ENCODE measurements at places on chromosomes 4 and X. TPM values are rescaled to one million over a fixed set of nuclear protein-coding genes. Genes with fewer than 3 reads are reported as not detected.

Gene HAUS3
- 5.7 TPM for total RNA-seq

Gene GPR50
- total RNA-seq = not detected

DNA sequence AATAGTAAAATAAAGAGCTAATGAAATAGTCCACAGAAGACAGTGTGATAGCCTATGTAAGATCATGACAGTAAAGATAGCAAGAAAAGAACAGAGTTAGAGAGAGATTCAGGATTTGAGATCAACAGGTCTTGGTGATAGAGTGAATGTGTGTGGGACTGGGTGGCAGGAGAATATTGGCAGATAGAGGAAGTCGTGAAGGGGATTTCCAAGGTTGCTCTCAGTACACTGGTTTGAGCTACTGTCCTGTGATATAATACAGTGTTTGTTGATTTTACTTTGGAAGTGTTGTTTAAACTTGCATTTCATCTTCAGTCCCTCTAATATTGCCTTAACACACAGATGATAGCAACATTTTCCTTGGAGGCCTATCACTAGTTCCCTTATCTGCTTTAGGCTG, 44.1 kb downstream of the DTHD1 start:
- no peak for DNase-seq

Gene CT45A1
- not detected for total RNA-seq

DNA sequence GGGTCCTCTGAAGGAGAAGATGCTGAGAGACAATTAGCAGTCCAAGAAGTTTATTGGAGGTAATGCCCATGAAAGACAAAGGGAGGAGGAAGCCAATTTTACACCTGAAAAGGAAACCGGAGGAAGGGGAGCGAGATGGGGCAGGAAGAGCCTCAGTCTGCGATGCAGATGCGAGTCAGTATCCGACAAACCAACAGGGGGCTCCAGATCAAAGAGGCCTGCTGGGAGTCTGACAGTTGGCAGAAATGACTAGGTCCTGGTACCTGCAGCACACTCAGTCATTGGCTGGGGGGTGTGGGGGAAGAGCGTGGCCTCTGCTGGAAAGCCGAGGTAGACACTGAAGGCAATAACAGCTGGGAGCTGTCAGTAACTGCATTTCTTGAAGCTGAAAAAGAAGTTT, 231.1 kb upstream of the CENPE start:
- no peak for DNase-seq

GRCh38 chr4:12734586-12734985, 749.6 kb downstream of the RAB28 start:
- DNase-seq = no peak

DNA sequence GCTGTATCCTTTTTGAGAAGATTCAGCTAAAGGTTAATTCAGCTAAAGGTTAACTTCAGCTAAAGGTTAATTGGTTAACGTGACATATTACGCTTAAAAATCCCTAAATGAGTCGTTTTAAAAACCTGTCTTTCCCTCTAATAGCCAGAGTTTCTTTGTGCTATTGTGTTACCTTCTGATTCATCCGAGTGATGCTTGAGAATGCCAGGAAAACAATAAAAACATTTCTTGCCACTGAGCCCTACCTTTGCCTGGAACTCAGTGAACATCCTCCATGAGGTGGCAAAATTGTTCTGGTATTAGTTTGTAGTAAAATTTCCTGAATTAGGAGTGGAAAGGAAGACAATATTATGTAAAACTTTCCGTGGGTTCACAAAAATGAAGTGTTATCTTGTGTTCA, 13.7 kb upstream of the TMPRSS11E start:
- DNase-seq = no peak

DNA sequence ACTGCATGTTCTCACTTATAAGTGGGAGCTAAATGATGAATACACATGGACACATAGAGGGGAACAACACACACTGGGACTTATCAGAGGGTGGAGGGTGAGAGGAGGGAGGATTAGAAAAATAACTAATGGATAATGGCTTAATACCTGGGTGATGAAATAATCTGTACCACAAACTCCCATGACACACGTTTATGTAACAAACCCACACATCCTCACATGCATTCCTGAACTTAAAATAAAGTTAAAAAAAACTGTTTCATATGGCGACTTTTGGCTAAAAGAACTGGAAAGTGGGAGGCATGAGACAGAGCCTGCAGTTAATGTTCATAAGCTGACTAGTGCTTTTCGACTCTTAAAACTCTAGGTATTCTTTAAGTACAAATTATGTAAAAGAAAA, 98.9 kb upstream of the NPFFR2 start:
- DNase-seq = no peak

- no peak for DNase-seq
Measured at GRCh38 chr4:164012396-164013027, 518.0 kb downstream of the TMA16 start.

- DNase-seq = no peak
Measured at GRCh38 chrX:12951595-12951975, 23.3 kb upstream of the TMSB4X start.

Gene CFAP47
- total RNA-seq = not detected

GRCh38 chrX:82041034-82041433, 839.1 kb downstream of the SH3BGRL start:
- no peak for DNase-seq

GRCh38 chr4:34181891-34182290, 2062.4 kb downstream of the ARAP2 start:
- no peak for DNase-seq

- DNase-seq = no peak
Measured at GRCh38 chr4:152599095-152599494, 63.2 kb upstream of the FBXW7 start.

- DNase-seq = no peak
Measured at GRCh38 chrX:16162391-16162790, 4.9 kb upstream of the MAGEB17 start.

Gene UCHL1
- total RNA-seq = 9.5 TPM

DNA sequence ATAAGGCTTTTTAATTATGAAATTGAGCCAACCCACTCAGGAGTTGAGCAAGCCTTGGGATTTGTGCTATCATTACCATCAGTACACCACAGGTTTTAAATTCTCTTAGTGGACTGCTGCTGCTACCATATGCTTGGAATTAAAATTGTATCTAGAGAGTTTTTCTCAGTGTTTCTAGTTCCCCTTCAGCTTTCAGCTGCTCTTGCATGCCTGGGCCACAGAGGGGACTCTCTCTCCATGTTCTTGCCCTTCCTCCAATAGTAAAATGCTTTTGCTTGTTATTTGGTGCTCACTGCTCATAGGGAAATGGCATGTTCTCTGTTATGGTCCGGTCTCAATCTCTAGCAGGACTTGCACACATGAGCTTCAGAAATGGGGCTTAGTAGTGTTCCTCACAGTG, 101.9 kb downstream of the IGSF1 start:
- no peak for DNase-seq

DNA sequence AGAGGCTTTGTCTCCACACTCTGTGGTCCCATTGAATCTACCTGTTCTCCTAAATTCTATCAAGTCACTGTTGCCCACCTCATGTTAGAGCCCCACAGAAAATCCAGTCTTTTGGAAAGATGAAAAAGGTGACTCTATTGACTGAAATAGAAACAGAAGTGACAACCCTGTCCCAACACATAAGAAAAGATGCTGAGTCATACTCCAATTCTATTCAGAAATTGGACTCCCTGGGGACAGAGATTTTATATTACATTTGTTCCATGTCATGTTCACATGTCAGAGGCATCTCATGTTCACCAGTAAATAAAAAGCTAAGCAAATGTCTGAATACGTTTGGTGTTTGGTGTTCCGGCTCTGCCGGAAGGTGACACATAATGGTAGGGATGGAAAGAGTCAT, 2.9 kb upstream of the GRPR start:
- no peak for DNase-seq

DNA sequence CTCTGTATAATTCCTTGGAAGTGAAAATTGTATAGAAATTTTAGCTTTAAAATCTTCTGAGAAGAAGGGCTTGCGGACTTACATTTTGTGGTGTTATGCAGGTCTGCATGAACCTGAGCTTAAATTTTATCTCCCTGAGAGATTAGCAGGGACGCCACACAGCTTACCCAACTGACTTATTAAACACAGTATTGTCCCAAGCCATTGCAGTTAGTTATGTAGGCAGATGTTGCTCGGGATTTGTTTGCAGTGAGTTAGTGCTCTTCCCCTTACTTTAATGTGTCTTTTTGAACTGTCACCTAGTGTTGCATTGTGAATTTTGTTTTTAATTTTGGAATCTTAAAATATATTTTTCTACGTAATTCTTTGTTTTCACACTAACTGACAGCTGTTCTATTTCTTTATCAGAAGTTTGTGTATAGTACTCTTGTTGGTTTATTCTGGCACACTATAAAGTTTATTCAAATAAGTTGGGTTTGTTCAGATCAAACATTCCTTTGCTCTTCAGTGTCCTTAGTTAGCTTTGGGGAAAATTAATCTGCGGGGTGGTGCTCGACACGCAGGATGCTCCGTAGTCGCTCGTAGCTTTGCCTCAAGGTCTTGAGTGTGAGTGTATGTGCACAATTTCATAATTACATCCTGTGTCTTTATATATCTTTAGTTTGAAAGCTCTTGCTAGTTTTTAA, 145.4 kb downstream of the STIM2 start:
- DNase-seq = no peak

DNA sequence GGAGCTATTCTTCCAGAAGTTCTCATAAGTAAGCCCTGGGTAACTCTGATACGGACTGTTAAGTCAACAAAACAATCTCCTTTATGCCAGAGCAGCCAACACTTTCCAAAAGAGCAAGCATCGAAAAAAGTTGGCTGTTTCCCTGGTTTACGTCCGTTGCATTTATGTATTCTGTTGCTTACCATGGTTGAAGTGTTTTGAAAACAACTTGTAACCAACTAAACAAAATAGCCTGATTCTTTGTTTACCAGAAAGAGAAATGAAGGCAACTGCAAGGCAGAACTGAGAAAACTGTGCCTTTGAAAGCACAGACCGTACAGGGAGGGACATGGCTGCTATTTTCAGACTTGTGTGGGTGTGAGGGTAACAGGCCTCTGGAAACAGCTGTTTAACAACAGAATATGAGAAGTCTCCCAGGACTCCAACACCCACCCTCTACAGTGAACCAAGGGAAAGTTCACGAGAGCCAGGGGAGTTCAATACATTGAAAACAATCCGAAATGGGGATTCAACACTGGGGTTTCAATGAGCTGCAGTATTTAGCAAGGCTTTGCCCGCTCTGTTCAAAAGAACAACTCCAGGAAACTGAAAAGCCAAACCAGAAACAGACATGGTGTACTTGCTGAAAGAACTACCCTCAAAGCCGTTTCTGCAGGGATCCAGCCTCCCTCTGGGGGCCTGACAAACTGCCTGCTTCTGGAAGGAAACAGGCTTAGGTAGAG, 95.8 kb upstream of the EGFL6 start:
- DNase-seq = no peak

GRCh38 chr4:128913228-128913627, 103.7 kb downstream of the JADE1 start:
- DNase-seq = no peak

DNA sequence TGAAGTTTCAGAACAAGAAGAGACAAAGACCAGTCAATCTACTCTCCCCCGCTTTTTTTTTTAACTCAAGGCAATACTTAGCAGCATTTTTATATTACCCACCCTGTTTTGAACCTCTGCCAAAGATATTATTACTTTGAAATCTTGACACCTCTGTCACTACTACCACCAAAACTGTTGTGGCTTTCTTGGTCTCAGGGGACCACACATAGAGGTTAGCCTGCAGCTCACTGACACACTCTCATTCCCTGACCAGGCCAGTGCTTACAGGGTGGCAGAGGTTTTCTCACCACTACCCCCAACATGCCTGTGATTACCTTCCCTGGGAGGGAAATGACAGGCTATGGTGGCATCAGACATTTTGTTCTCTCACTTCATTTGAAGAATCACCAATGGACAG, 137.4 kb upstream of the STIM2 start:
- DNase-seq = no peak

- DNase-seq = peak; percentile 42
Measured at GRCh38 chr4:48017108-48017571, 568 bp downstream of the NIPAL1 start.

DNA sequence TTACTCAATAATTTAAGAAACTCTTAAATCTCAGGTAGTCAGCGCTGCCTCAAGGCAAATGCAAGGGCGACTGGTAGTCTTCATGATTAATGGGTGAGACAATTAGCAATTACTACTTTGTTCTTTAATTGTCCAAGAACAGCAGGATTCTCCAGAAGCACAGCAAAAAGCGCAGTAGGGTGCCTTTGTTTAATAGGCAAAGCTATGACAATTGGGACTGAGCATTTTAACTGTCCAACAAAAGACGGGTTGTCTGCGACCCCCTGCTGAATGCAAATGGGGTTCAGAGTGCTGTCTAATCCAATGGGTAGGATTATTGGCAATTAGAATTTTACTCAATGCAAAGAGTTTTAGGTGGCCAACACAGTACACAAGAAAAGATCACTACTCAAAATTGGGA, 286.1 kb downstream of the CHIC1 start:
- no peak for DNase-seq

- no peak for DNase-seq
Measured at GRCh38 chrX:11159149-11159548, 48.0 kb downstream of the HCCS start.

GRCh38 chr4:2372488-2373030, 45.9 kb downstream of the ZFYVE28 start:
- DNase-seq = no peak

Gene PDE5A
- total RNA-seq = 6.5 TPM

DNA sequence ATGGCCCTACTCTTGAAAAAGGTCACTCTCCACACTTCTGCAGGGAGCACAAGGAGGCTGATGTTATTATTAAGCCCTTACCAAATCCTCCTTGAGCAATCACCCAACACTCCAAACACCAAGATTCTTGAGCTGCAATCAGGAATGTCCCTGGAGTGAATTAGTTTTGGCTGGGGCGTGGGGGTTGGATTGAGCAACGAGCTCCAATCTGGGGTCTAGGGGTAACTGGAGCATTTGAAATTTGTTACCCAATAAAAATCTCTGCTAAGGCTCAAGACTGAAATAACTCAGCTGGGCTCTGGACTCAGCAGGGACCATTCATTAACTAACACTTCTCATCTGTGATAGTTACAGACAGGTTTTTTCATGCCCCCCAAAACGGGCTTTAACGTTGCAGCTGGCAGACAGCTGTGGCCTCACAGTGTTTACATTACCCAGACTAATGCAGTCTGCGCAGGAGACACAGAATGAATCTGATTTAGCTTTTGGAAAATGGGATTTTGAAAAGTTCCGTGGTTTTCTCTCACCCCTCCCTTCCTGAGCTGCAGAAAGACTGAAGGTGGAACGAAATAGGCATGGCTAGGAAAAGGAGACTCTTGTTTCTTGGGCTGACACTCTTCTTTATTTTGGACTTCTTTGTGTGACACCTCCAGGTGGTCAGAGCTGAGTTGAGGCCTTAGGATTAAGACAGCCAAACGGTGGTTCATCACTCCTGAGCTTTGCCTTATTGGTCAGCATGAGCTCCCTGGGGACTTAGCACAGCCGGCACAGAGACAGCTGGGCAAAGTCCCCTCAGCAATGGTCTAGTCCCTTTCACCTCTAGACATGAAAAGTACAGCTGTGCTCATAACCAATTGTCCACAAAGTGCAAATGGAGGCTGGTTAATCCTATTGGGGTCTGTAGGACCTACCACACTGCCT, 26.6 kb downstream of the PLAC1 start:
- DNase-seq = no peak

DNA sequence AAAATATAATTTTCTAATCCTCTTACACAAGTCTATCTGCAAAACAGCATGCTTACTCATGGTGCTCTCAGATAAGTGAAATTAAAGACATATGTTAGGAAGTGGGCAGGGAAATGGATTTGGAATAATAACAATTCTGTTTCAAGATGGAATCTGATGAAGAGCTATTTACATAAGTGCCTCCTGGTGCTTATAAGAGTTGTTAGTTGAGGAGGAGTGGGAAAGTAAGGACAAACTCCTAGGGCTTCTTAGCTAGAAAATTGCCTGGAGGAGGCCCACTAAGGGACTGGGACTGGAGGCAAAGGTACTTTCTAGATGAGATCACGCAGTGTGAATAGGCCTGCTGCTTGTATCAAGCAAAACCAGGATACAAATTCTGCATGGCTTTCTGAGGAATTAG, 939.8 kb downstream of the GLUD2 start:
- no peak for DNase-seq
